ENCODE measurements at places on chromosomes 4 and X. TPM values are rescaled to one million over a fixed set of nuclear protein-coding genes. Genes with fewer than 3 reads are reported as not detected.

The NPNT gene
- total RNA-seq = 101 TPM

The SLC49A3 gene
- total RNA-seq = 7.5 TPM

The OPHN1 gene
- total RNA-seq = 20.4 TPM

The LEF1 gene
- total RNA-seq = 37.3 TPM

The PDHA2 gene
- total RNA-seq = not detected

The MAB21L2 gene
- total RNA-seq = not detected

The INPP4B gene
- total RNA-seq = 22.8 TPM

The FGD1 gene
- total RNA-seq = 15.0 TPM

The SLC26A1 gene
- 9.4 TPM for total RNA-seq

The TMPRSS11D gene
- total RNA-seq = not detected

The MAOB gene
- 12.9 TPM for total RNA-seq

The HDAC8 gene
- 40.5 TPM for total RNA-seq

The CENPVL1 gene
- total RNA-seq = 0.18 TPM

The GLRB gene
- 6.9 TPM for total RNA-seq

The SHISA3 gene
- 60.1 TPM for total RNA-seq

The CYLC1 gene
- not detected for total RNA-seq

The STATH gene
- not detected for total RNA-seq

The MAGEB2 gene
- not detected for total RNA-seq

The PTPN13 gene
- 117 TPM for total RNA-seq

The GAGE12J gene
- not detected for total RNA-seq

The RAB39B gene
- total RNA-seq = 2.0 TPM

The DUX4 gene
- total RNA-seq = not detected

The RBM46 gene
- total RNA-seq = not detected

The SMPX gene
- 73.3 TPM for total RNA-seq

The CT55 gene
- total RNA-seq = 0.12 TPM

The GAGE12F gene
- total RNA-seq = not detected

The PIR gene
- total RNA-seq = 4.1 TPM

The GUCY1B1 gene
- 33.1 TPM for total RNA-seq

The ITM2A gene
- 83.7 TPM for total RNA-seq

The MTMR8 gene
- 2.2 TPM for total RNA-seq

The COL25A1 gene
- 27.4 TPM for total RNA-seq

The SSX4B gene
- not detected for total RNA-seq

The RAB40AL gene
- total RNA-seq = 1.2 TPM

The ANXA10 gene
- 0.23 TPM for total RNA-seq

The HERC5 gene
- 4.9 TPM for total RNA-seq

The SPANXB1 gene
- not detected for total RNA-seq

The RAB9B gene
- total RNA-seq = 5.6 TPM

The CFAP299 gene
- 0.29 TPM for total RNA-seq

The USP17L27 gene
- total RNA-seq = not detected

The CXCL5 gene
- total RNA-seq = 0.12 TPM

The MSMO1 gene
- 68.4 TPM for total RNA-seq

The TLR1 gene
- total RNA-seq = 7.6 TPM

The MSN gene
- total RNA-seq = 120 TPM

The KLHL4 gene
- total RNA-seq = 4.9 TPM

The LDOC1 gene
- total RNA-seq = 22.8 TPM

The ACE2 gene
- total RNA-seq = 16.9 TPM

The H2BW1 gene
- not detected for total RNA-seq

The GPC4 gene
- total RNA-seq = 23.4 TPM

The ZDHHC15 gene
- total RNA-seq = 5.1 TPM

The CENPVL2 gene
- total RNA-seq = 0.18 TPM

The TRO gene
- 71.2 TPM for total RNA-seq

The DUSP9 gene
- total RNA-seq = 72.7 TPM

The RNF150 gene
- total RNA-seq = 47.2 TPM

Data from metanephros (tissue), 2 donors.